ENCODE measurements at places on chromosomes 1 and 21. TPM values are rescaled to one million over a fixed set of nuclear protein-coding genes. Genes with fewer than 3 reads are reported as not detected.
A peak's percentile ranks its signal among the peaks of the same experiment; 100 is the strongest.

Gene INSRR
- 0.47 TPM for total RNA-seq

Gene GUCA2A
- total RNA-seq, result not detected

Gene TDRD10
- not detected for total RNA-seq

Gene GJA5
- not detected for total RNA-seq

DNA sequence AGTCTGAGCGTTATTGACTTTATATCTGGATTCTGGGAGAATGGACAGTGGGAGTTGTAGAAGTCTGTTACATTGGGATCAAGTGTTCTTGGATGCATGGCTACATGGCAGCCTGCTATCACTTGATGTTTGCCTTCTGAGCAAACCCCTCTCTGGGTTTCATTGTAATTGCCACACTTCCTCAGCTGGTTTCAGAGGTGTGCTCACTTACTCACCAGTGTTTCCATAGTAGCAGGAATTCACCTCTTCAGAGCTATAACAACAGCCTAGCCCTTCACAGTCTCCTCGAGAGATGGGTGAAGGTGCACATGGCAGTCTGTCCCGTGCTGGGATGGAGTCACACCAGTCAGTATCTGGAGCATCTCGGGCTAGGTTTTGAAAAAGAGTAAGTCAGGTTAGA lies 2.6 kb downstream of the ZP4 start:
- H3K4me3 ChIP-seq, result no peak overlapping the region
- no peak for DNase-seq
- no peak overlapping the region for H3K27ac ChIP-seq
- H3K27me3 ChIP-seq, result no peaks in the 10 kb centered on the region
- H3K36me3 ChIP-seq, result no peaks in the 10 kb centered on the region

GRCh38 chr1:160086456-160086892 lies 5.1 kb downstream of the KCNJ9 start:
- H3K36me3 ChIP-seq, result peaks cover 16% of the 10 kb centered on the region
- H3K27me3 ChIP-seq, result peaks cover 16% of the 10 kb centered on the region
- H3K4me1 ChIP-seq, result peaks cover 4% of the 10 kb centered on the region
- no peak overlapping the region for H3K4me3 ChIP-seq
- DNase-seq, result no peak

GRCh38 chr1:4010814-4011605 lies 110.9 kb upstream of the C1orf174 start:
- H3K27me3 ChIP-seq, result peaks cover 1% of the 10 kb centered on the region
- H3K36me3 ChIP-seq, result no peaks in the 10 kb centered on the region
- no peaks in the 10 kb centered on the region for H3K4me1 ChIP-seq
- no peak for DNase-seq

- no peak for DNase-seq
- peaks cover 9% of the 10 kb centered on the region for H3K36me3 ChIP-seq
- H3K27ac ChIP-seq, result no peak overlapping the region
- H3K4me1 ChIP-seq, result peaks cover 8% of the 10 kb centered on the region
- H3K27me3 ChIP-seq, result no peaks in the 10 kb centered on the region
- H3K4me3 ChIP-seq, result no peak overlapping the region
These were observed 19.5 kb upstream of the CPLANE2 start for GRCh38 chr1:16256478-16256877.

DNA sequence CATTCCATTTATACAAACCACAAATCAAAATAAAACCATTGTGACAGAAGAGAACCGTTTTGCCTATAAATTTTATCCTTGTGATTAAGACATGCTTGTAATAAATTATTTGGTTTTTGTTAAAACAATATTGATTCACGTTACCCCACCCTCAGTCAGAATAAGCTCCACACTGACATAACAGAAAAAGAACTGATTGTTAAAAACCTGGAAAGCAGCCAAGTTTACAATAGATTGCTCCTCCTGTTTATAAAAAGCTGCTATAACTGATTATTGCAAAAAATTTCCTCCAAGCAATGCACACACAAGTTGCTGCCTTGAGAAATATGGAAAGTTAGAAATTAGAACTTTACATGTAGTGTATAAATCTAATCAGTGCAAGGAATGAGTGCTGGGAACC lies 263.5 kb downstream of the SETD4 start:
- H3K36me3 ChIP-seq, result no peaks in the 10 kb centered on the region
- H3K4me1 ChIP-seq, result peaks cover 3% of the 10 kb centered on the region
- no peaks in the 10 kb centered on the region for H3K27me3 ChIP-seq
- no peak overlapping the region for H3K27ac ChIP-seq
- DNase-seq, result no peak

- H3K36me3 ChIP-seq, result no peaks in the 10 kb centered on the region
- H3K4me3 ChIP-seq, result no peak overlapping the region
- H3K27me3 ChIP-seq, result peaks cover 5% of the 10 kb centered on the region
- DNase-seq, result no peak
- no peak overlapping the region for H3K27ac ChIP-seq
These were observed 7.2 kb downstream of the INAVA start for GRCh38 chr1:200901796-200902444.

GRCh38 chr1:51372561-51372960 lies 42.2 kb upstream of the TTC39A start:
- no peak overlapping the region for H3K27ac ChIP-seq
- H3K27me3 ChIP-seq, result no peaks in the 10 kb centered on the region
- no peaks in the 10 kb centered on the region for H3K4me1 ChIP-seq
- peaks cover 11% of the 10 kb centered on the region for H3K36me3 ChIP-seq
- no peak for DNase-seq

GRCh38 chr1:63797056-63797726 lies 23.4 kb downstream of the ROR1 start:
- H3K4me1 ChIP-seq, result no peaks in the 10 kb centered on the region
- H3K4me3 ChIP-seq, result no peak overlapping the region
- no peaks in the 10 kb centered on the region for H3K36me3 ChIP-seq
- DNase-seq, result no peak
- peaks cover 2% of the 10 kb centered on the region for H3K27me3 ChIP-seq
- no peak overlapping the region for H3K27ac ChIP-seq

- no peaks in the 10 kb centered on the region for H3K4me1 ChIP-seq
- DNase-seq, result no peak
- H3K36me3 ChIP-seq, result no peaks in the 10 kb centered on the region
These were observed 11.2 kb upstream of the PLPP3 start for GRCh38 chr1:56590520-56591011.

DNA sequence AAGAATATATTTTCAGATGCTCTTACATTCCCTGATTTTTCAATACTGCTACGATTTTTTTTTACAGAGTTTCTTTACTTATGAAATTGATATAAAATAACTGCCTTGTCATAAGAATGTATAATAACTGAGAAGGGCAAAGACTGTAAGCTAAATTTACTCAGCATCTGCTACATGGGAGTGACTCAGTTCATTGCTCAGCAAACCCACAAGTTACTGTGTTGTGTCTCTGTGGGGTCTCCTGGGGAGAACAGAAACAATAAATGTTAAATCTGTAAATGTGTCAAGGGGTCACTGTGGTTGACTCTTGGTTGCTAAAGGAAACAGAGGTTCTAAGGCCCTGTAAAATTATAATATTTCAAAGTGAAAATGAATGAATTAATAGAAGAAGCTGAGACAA lies 210.3 kb upstream of the CACYBP start:
- no peaks in the 10 kb centered on the region for H3K36me3 ChIP-seq
- peak; percentile 24 for DNase-seq
- no peak overlapping the region for H3K4me3 ChIP-seq
- no peak overlapping the region for H3K27ac ChIP-seq

GRCh38 chr1:220730486-220730885 lies 17.6 kb upstream of the MTARC2 start:
- no peak overlapping the region for H3K27ac ChIP-seq
- no peaks in the 10 kb centered on the region for H3K36me3 ChIP-seq
- H3K4me3 ChIP-seq, result no peak overlapping the region
- no peak for DNase-seq

- H3K27ac ChIP-seq, result no peak overlapping the region
- H3K27me3 ChIP-seq, result no peaks in the 10 kb centered on the region
- H3K4me3 ChIP-seq, result no peak overlapping the region
- H3K36me3 ChIP-seq, result no peaks in the 10 kb centered on the region
These were observed 10.7 kb upstream of the MYOCOS start for GRCh38 chr1:171611306-171611705.
